ENCODE measurements at places on chromosomes 5 and 9. TPM values are rescaled to one million over a fixed set of nuclear protein-coding genes. Genes with fewer than 3 reads are reported as not detected.

GRCh38 chr5:179863449-179864085, 5.0 kb upstream of the MRNIP start:
- H3K36me3 ChIP-seq, result no peaks in the 10 kb centered on the region
- H3K27ac ChIP-seq, result no peak overlapping the region
- H3K4me1 ChIP-seq, result peaks cover 6% of the 10 kb centered on the region

DNA sequence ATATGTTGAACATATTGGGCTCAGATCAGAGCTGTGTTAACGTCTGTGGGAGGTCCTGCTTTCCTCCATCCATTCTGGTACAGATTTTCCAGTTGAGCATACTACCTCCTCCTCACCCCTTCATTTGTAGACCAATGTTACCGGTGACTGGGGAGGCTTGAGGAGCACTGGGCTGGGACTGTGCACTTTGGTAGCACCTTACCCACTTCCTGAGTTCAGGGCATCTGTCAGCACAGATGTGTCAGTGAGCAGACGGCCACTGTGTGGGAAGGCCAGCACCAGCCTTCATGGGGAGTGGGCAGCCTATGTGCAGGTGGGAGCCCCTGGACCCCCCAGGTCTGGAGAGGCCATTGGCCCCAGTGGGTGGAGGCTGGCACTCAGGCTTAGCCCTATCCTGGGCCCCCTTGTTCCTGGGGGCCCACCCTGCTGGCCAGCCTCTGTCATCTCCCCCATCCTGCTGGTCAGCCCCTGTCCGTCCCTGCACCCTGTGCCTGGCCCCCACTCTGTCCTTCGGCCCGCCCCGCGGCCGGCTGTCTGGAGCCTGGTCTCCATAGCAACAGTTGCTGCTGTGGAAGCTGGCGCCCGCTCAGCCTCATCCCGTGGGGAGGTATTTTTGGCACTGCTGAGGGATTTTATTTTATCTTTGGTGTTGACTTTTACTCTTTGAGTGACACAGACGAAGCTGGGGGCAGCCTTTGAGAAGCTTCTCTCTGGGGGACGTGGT, 21.3 kb downstream of the WNK2 start:
- DNase-seq, result no peak
- H3K27ac ChIP-seq, result no peak overlapping the region
- no peaks in the 10 kb centered on the region for H3K36me3 ChIP-seq
- no peaks in the 10 kb centered on the region for H3K4me1 ChIP-seq

Gene EDIL3
- total RNA-seq, result 20.6 TPM

DNA sequence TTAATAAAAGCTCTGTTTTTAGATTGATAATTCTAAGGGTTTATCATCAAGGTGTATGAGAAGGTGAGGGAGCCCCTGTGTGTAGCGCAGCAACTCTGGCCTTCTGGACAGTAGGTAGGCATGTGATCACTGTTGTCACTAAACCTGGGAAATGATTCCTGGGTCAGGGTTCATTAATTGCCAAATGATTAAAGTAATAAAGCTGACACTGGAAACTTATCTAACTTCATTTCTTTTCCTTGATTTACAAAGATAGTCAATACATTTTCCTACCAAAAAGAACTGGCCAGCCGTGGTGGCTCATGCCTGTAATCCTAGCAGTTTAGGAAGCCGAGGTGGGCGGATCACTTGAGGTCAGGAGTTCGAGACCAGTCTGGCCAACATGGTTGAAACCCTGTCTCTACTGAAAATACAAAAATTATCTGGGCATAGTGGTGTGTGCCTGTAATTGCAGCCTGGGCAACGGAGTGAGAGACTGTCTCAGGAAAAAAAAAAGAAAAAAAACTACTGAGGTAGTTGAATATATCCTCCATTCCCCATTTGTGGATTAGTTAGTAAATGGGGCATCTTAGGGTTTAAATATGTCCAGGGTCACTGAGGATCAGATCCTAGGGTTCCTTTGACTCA, 2.4 kb downstream of the EHMT1 start:
- H3K4me3 ChIP-seq, result no peak overlapping the region
- DNase-seq, result no peak
- H3K36me3 ChIP-seq, result peaks cover 4% of the 10 kb centered on the region
- no peaks in the 10 kb centered on the region for H3K27me3 ChIP-seq
- peaks cover 60% of the 10 kb centered on the region for H3K4me1 ChIP-seq

- H3K27me3 ChIP-seq, result no peaks in the 10 kb centered on the region
- peaks cover 19% of the 10 kb centered on the region for H3K4me1 ChIP-seq
- H3K27ac ChIP-seq, result no peak overlapping the region
- H3K4me3 ChIP-seq, result no peak overlapping the region
- no peaks in the 10 kb centered on the region for H3K36me3 ChIP-seq
- no peak for DNase-seq
These were observed 2.6 kb upstream of the AFAP1L1 start for GRCh38 chr5:149268928-149269557.

Gene GPR21
- total RNA-seq, result 0.37 TPM

Gene INSL6
- total RNA-seq, result not detected

Gene FREM1
- total RNA-seq, result 4.5 TPM

Data from left lung (tissue), 14 donors.